ENCODE measurements at places on chromosomes 16 and 17. TPM values are rescaled to one million over a fixed set of nuclear protein-coding genes. Genes with fewer than 3 reads are reported as not detected.

GRCh38 chr17:21313320-21313719 is 28.8 kb downstream of the MAP2K3 start:
- peaks cover 7% of the 10 kb centered on the region for H3K36me3 ChIP-seq
- H3K27ac ChIP-seq = no peak overlapping the region
- H3K4me3 ChIP-seq = no peak overlapping the region
- H3K27me3 ChIP-seq = no peaks in the 10 kb centered on the region

GRCh38 chr17:49935526-49936210 is 33.3 kb upstream of the DLX4 start:
- H3K27me3 ChIP-seq = peaks cover 42% of the 10 kb centered on the region
- no peak overlapping the region for H3K4me3 ChIP-seq
- DNase-seq = no peak
- H3K27ac ChIP-seq = no peak overlapping the region
- H3K4me1 ChIP-seq = no peaks in the 10 kb centered on the region
- H3K36me3 ChIP-seq = no peaks in the 10 kb centered on the region

GRCh38 chr17:2705888-2706795 is 5.4 kb downstream of the CLUH start:
- no peak for DNase-seq
- peaks cover 35% of the 10 kb centered on the region for H3K4me1 ChIP-seq
- H3K27ac ChIP-seq = no peak overlapping the region
- no peaks in the 10 kb centered on the region for H3K27me3 ChIP-seq
- no peak overlapping the region for H3K4me3 ChIP-seq
- H3K36me3 ChIP-seq = peaks cover 25% of the 10 kb centered on the region

TBX21 gene
- not detected for polyA plus RNA-seq

PYY gene
- not detected for polyA plus RNA-seq

CTRB1 gene
- not detected for polyA plus RNA-seq

NTN3 gene
- not detected for polyA plus RNA-seq
